ENCODE measurements at places on chromosomes 1 and 21. TPM values are rescaled to one million over a fixed set of nuclear protein-coding genes. Genes with fewer than 3 reads are reported as not detected.

DNA sequence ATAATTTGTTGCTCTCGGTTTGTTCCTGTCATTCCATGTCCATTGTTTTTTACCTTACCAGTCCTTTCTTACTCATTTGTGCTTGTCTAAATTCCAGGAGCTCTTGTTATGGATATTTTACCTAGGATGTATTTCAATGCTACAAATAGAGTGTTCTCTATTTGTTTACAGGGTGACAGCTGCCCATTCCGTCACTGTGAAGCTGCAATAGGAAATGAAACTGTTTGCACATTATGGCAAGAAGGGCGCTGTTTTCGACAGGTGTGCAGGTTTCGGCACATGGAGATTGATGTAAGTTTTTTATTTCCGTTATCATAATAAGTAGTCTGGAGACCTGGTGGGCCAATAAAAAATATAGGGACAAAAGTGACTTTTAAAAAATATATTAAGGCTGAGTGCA lies 23.0 kb downstream of the ZBED6 start:
- H3K27me3 ChIP-seq = no peaks in the 10 kb centered on the region
- peak overlapping the region; percentile 29 for H3K27ac ChIP-seq
- H3K4me3 ChIP-seq = no peak overlapping the region
- H3K36me3 ChIP-seq = peaks cover 43% of the 10 kb centered on the region
- no peak for DNase-seq

GRCh38 chr1:15866721-15867201 lies 19.3 kb downstream of the SPEN start:
- H3K4me1 ChIP-seq = no peaks in the 10 kb centered on the region
- no peaks in the 10 kb centered on the region for H3K36me3 ChIP-seq
- no peak for DNase-seq
- no peak overlapping the region for H3K27ac ChIP-seq
- no peaks in the 10 kb centered on the region for H3K27me3 ChIP-seq
- no peak overlapping the region for H3K4me3 ChIP-seq

- H3K36me3 ChIP-seq = no peaks in the 10 kb centered on the region
- H3K4me1 ChIP-seq = peaks cover 20% of the 10 kb centered on the region
- H3K27ac ChIP-seq = no peak overlapping the region
- H3K4me3 ChIP-seq = no peak overlapping the region
Measured at GRCh38 chr21:31366825-31367224, 22.8 kb upstream of the TIAM1 start.

GRCh38 chr21:37848721-37849490 lies 67.4 kb downstream of the KCNJ6 start:
- DNase-seq = no peak
- H3K27ac ChIP-seq = no peak overlapping the region
- H3K4me1 ChIP-seq = peaks cover 8% of the 10 kb centered on the region
- H3K27me3 ChIP-seq = no peaks in the 10 kb centered on the region
- H3K36me3 ChIP-seq = no peaks in the 10 kb centered on the region

- no peaks in the 10 kb centered on the region for H3K36me3 ChIP-seq
- no peak for DNase-seq
- H3K27ac ChIP-seq = no peak overlapping the region
- H3K4me1 ChIP-seq = peaks cover 4% of the 10 kb centered on the region
- H3K4me3 ChIP-seq = no peak overlapping the region
Measured at GRCh38 chr21:45818276-45818903, 163.2 kb upstream of the COL6A1 start.

- H3K27me3 ChIP-seq = no peaks in the 10 kb centered on the region
- no peak for DNase-seq
- no peaks in the 10 kb centered on the region for H3K4me1 ChIP-seq
- no peaks in the 10 kb centered on the region for H3K36me3 ChIP-seq
- H3K4me3 ChIP-seq = no peak overlapping the region
Measured at GRCh38 chr21:21247424-21247823, 249.2 kb downstream of the NCAM2 start.

- no peak overlapping the region for H3K27ac ChIP-seq
- DNase-seq = no peak
Measured at GRCh38 chr1:25349606-25350005, 11.5 kb downstream of the TMEM50A start.

DNA sequence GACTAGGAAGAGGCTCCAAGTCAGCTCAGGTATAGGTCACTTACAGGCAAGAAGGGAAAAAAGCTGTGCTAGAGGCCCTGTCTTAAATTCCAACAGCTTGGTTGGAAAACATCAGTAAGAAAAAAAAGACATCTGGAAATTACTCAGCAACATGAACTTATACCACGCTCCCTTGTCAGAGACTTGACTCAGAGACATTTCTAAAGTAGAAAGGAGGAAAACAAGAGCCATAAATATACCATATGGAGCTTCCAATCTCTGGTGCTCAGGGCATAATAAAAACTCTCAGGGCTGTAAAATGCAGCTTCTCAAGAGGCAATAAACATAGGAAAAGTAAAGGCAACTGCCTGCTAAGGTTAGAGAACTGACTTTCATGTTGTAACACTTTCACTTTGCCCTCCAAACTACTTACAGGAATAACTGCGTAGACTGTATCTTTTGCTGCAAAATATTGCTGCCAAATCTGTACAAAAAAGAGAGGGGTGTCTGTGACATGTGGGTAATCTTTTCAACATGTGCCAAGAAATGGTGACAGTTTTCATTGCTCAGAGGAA lies 14.7 kb downstream of the ATPAF1 start:
- H3K36me3 ChIP-seq = peaks cover 26% of the 10 kb centered on the region
- no peak overlapping the region for H3K4me3 ChIP-seq
- H3K27me3 ChIP-seq = no peaks in the 10 kb centered on the region
- no peaks in the 10 kb centered on the region for H3K4me1 ChIP-seq
- no peak for DNase-seq
- H3K27ac ChIP-seq = 0 out of 2 replicates have a peak overlapping the region, but pooled peaks have one; percentile 42

- no peak overlapping the region for H3K27ac ChIP-seq
- no peaks in the 10 kb centered on the region for H3K27me3 ChIP-seq
- no peak overlapping the region for H3K4me3 ChIP-seq
- no peaks in the 10 kb centered on the region for H3K36me3 ChIP-seq
- DNase-seq = no peak
Measured at GRCh38 chr1:86557739-86558138, 10.9 kb downstream of the CLCA4 start.

- H3K4me1 ChIP-seq = peaks cover 5% of the 10 kb centered on the region
- no peak for DNase-seq
- no peak overlapping the region for H3K27ac ChIP-seq
- H3K27me3 ChIP-seq = no peaks in the 10 kb centered on the region
- no peak overlapping the region for H3K4me3 ChIP-seq
- no peaks in the 10 kb centered on the region for H3K36me3 ChIP-seq
Measured at GRCh38 chr21:44279354-44280260, 6.1 kb upstream of the AIRE start.

The SV2A gene
- total RNA-seq = 42.5 TPM

The C1orf50 gene
- 4.4 TPM for total RNA-seq

The GRHL3 gene
- total RNA-seq = 1.1 TPM

The FOXD2 gene
- total RNA-seq = not detected
